ENCODE measurements at places on chromosomes 4 and X.

GRCh38 chrX:153922932-153923857, 2.9 kb downstream of the ARHGAP4 start:
- peak; percentile 49 for DNase-seq

DNA sequence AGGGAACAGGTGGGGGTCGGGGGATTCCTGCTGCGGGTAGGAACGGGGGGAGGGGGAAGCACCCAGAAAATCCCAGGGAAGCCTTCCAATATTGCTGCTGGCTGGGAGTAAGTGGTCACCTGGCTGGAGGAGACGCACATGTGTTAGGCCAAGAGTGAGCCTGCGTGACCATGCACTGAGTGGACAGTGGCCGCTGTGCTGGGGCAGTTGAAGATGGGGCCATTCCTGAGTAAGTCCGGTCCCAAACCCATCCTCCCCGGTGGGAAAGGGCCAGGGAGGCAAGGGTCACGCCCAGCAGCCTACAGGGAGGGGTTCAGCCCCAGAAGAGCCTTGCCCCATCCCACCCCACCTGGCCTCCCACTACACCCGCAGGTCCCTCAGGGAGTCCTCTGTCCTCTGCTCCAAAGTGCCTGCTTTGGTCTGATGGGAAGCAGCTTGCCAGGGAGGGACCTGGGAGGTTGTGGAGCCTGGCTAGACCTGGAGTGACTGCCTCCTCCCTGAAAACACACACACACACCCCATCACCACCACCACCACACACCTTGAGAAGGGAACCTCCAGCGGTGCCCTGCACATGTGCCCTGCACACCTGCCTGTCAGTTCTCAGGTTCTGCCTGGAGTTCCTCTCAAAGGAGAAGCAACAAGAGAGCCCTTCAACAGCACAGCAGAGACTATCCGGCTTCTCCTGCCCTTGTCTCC, 6.1 kb downstream of the L1CAM start:
- no peak for DNase-seq

DNA sequence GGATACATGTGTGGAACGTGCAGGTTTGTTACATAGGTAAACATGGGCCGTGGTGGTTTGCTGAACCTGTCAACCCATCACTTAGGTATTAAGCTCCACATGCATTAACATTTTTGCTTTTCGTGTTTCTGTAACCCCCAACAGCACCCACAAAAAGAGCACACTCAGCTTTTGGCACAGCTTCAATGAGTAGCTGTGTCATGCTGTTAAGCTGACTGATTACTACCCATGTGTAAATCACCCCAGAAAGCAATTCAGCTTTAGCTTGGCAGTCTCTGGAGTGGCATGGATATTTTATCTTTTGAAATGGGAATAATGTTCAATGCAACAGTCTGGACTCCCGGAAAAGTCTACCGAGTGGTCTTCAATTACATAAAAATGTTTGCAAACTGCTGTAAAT, 734.3 kb downstream of the STIM2 start:
- DNase-seq: no peak

DNA sequence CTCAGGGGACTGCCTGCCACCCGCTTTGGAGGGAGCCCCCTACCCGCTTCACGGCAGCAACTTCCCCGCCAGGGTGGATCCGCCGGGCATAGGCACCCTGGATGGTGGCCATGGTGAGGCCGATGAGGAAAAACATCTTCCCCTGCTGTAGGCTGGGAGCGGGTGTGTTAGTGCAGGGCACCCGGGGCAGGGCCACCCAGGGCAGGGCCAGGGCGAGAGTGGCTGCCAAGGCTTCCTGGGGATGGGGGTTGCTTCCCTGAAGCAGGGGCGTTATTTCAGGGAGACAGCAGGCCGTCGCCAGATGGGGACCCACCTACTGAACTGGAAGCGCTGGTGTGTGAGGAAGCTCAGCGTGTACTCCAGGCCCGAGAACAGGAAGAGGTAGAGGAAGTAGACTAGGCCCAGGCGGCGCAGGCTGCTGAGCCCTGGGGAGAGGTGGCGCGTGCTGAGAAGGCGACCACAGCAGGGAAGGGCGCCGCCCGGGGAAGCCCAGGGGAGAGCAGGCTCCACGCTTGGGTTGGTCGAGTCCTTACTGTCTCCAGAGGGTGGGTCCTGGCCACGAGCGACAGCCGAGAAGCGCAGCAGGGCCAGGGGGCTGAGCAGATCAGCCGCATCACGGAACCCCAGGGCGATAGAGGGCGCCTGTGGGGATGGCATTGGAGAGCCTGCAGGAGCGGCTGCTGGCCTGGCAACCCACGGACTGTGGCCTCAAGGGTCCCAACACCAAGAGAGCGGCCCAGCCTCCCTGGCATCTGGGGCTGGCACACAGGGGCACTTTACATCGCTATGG, 31.5 kb downstream of the NOP14 start:
- DNase-seq: no peak

- DNase-seq: no peak
Measured at GRCh38 chr4:85708468-85708867, 233.5 kb downstream of the ARHGAP24 start.

DNA sequence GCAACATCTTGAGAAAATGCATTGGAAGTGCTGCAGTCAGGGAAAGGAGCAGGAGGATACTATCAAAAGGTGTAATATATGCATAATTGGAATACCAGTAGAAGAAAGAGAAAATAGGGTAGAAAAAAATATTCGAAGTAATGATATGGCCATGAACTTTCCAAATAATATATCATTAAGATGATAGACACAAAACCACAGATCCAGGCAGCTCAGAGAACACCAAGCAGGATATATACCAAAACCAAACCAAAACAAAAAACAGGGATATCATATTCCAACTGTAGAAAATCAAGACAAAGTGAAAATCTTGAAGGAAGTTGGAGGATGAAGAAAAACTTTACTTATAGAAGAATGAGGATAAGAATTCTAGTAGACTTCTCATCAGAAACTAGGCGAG, 9.7 kb upstream of the POLA1 start:
- no peak for DNase-seq

DNA sequence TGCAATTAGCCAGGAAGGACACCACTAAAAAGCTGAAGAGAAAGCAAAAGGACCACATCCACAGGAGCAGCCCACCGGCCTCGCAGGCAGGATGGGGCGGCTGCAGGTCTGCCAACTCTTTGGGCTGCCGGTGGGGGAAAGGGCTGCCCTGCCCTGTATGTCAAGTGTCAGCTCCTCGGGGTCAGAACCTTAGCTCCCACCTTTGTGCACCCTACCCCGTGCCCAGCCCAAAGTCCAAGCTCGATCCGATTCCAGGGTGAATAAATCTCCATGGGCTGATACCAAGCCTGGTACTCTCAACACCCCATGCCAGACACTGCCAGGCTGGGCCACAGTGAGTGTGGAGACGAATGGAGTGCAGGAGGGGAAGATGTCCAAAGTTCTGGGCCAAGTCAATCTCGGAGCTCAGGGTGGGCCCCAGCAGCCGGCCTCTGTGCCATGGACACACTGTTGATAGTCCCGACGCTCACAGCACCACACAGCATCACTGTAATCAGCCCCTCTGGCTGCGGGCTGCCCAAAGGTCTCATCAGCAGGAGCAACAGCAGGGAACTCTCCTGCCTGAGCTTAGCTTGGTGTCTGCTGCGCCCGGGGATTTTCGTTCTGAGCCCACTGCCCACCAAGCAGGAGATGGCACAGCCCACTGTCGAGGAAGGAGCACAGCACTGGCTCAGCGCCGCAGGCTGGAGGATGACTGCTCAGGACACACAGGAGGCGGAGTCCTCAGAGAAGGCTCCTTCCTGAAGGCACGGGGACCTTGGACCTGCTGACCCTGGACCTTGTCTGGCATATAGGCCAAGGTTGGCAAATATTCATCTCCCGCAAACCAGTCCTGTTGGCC, 84.4 kb downstream of the JAKMIP1 start:
- no peak for DNase-seq

DNA sequence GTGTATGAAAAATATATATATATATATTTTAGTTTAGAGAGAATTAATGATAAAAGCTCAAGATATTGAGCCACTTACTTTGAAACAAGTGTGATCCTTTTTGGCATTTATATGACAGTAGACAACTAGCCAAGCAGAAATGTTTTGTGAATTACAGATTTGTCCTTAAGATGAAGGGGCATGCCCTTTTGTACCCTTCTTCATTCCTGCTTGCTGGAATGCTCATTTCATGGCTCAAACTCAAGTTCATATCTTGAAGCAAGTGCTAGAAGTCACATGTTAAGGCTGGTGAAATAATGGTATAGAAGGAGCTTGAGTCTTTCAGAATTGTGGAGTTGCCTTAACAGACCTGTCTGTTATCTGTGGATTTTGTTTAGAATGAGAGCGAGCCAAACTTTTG, 203.0 kb downstream of the BMPR1B start:
- no peak for DNase-seq

DNA sequence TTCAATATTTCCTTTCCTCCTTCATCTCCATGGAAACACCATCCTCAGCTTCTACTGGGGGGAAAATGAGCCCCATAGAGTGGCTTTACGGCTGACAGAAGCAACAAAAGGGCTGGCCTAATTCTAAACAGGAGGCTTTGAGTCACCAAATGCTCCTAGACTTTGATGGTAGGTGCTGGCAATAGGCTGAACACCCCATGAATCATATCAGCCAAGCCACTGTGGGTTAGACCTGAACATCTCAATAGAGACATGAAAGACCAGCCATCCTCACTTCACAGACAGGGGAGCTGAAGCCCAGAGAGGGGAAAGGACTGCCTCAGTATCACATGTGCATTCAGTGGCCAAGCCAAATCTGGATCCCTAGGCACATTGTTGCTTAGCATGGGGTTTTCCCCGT, 107.6 kb downstream of the AMER1 start:
- no peak for DNase-seq

GRCh38 chrX:13750204-13750603, 15.7 kb downstream of the OFD1 start:
- no peak for DNase-seq

DNA sequence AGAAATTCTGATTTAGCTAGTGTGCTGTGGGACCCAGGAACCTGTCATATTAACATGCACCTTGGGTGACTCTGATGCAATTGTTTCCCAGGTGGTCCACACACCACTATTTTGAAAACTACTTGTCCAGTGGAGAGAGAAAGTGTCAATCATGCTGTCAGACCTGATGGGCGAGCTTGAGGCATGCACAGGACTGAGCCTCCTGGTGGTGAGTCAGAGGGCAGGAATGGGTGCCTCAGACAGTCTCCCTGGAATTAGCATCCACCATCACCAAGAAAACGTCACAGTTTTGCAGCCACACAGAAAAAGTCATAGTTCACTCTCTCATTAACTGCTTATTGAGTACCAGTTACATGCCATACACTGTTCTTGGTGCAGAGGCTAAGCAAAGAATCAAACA, 181.8 kb upstream of the MAOA start:
- DNase-seq: no peak

DNA sequence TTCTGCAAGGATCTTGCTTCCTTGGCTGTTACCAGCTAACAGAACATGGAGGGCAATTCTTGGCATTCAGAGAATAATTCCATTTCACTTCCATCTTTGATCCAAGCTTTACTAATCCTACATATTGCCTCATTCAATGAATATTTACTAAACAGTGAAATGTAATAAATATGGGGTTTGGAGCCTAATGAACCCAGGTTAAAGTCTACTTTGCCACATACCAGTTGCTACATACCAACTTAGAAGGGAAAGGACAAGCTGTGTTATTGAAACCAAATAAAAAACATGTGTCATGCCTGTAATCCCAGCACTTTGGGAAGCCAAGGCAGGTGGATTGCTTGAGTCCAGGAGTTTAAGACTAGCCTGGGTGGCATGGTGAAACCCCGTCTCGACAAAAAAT, 265.6 kb downstream of the KLHL13 start:
- no peak for DNase-seq

GRCh38 chrX:72685810-72686456, 28.2 kb downstream of the PHKA1 start:
- DNase-seq: no peak

- DNase-seq: no peak
Measured at GRCh38 chr4:107885865-107886264, 45.5 kb upstream of the CYP2U1 start.

DNA sequence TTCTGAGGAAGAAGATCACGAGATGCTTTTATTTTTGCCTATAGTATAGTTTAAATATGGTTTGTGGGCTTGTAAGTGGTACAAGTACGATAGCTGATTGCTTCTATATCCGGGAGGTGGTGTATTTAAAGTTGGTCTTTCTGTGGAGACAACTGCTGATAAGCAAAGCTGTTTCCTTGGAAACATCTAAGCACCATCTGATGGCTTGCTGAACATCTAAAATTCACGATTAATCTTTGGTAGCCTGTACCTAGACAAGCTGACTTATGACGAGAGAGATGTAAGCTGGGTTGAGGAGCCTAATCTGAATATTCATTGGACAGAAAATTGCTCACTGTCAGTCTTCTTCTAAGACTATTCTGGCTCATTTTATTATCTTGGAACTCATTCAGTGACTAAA, 74.6 kb upstream of the NWD2 start:
- DNase-seq: no peak

DNA sequence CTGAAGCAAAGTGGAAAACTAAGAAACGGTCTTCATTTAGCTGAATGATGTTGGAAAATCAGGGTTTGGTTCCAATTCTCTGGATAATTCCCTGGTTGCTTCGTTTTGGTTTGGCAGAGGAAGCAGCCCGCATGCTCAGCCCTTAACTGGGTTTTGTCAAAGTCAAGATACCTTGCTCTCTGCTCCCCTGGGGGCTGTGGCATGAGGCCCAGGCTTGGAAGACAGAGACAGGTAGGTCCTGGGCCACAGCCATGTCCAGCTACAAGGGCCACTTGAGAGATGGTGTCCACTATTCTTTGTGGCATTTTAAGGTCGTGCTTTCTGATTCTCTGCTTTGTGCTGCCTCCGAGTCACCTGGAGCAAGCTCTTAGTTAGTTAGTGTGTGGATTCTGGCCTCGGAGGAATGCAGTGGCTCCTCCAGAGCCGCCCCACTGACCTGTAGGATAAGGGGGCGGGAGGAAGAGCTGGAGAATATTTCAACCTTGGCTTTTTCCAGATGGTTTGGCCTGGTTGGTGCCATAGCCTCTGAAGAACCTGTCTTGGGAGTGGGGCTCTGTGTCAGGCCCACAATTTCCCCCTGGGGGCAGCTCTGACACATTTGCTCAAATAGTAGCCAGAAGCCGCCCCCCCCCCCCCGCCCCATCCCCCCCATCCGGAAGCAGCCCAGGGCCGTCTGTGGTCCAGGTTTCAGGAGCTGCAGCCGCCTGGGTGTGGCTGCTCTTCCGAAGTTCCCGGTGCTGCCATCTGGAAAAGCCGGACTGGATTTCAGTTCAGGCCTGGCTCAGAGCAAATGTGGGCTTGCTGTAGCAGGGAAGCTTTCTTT, 147.1 kb downstream of the NHS start:
- DNase-seq: no peak

DNA sequence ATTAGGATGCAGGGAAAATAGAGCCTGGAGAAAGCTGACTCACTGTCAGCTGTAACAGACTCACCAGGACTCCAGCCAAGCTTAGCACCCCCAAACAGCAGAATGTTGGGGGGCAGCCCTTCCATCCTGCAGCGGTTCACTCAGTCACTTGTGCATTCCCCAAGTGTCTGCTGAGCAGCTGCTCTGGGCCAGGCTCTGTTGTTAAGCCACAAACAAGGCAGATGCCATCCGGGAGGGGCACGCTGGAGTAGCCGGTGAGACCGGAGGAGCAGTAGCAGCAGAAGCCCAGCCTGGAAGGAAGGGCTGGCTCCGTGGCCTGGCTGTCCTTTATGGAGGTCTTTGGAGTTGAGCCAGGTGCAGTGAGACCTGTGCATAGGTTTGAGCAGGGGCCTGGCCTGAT, 22.0 kb downstream of the CCNQ start:
- no peak for DNase-seq

- DNase-seq: no peak
Measured at GRCh38 chrX:125131164-125131563, 188.5 kb upstream of the TEX13C start.
